ENCODE measurements at places on chromosomes 5 and 9. TPM values are rescaled to one million over a fixed set of nuclear protein-coding genes. Genes with fewer than 3 reads are reported as not detected.

Gene ABHD17B
- 20.6 TPM for total RNA-seq

Gene ANGPTL2
- total RNA-seq, result 163 TPM

Gene ANKRD34B
- total RNA-seq, result not detected

Gene FAM200C
- 4.9 TPM for total RNA-seq

Gene TSLP
- total RNA-seq, result 9.2 TPM

Gene HDAC3
- total RNA-seq, result 45.7 TPM

Gene LCN12
- not detected for total RNA-seq

Gene FOXD4L6
- total RNA-seq, result not detected

Gene DENND4C
- 74.2 TPM for total RNA-seq

Gene EFNA5
- 3.5 TPM for total RNA-seq

Gene BSPRY
- total RNA-seq, result not detected

Gene PCDHGA9
- 4.8 TPM for total RNA-seq

Gene C5orf22
- 20.0 TPM for total RNA-seq

Gene APBA1
- 8.8 TPM for total RNA-seq

Gene FRRS1L
- 0.26 TPM for total RNA-seq

Gene SNCAIP
- total RNA-seq, result 5.1 TPM

Gene FAM78A
- total RNA-seq, result 0.33 TPM

Gene FABP6
- not detected for total RNA-seq

Gene FUT7
- total RNA-seq, result not detected

Gene ADGRD2
- not detected for total RNA-seq

Gene OBP2B
- not detected for total RNA-seq

Gene HTR4
- not detected for total RNA-seq

Measured in fibroblast of lung (primary cell).